Vagina (tissue), 2 donors: ENCODE measurements at places on chromosomes 16 and 17.

DNA sequence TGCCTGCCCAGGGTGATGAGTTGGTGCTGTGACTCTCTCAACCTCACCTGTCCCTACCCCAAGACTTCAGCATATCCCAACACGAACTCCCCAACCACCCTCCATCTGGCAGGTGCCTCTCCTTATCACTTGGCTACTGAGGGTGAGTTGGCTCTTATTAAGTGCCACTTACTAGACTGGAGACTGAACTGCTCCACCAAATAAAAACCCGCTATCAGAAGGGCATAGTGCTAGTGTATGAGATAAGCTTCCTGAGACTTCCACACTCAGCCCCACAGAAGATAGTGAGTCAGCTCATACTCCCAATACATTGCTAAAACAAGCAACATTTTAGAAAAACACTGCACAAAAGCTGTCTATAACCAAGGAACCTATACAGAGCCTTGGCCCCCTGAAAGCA, 16.0 kb upstream of the CCL18 start:
- DNase-seq: no peak
- H3K27me3 ChIP-seq: no peaks in the 10 kb centered on the region
- no peak overlapping the region for H3K4me3 ChIP-seq
- no peak overlapping the region for H3K27ac ChIP-seq

DNA sequence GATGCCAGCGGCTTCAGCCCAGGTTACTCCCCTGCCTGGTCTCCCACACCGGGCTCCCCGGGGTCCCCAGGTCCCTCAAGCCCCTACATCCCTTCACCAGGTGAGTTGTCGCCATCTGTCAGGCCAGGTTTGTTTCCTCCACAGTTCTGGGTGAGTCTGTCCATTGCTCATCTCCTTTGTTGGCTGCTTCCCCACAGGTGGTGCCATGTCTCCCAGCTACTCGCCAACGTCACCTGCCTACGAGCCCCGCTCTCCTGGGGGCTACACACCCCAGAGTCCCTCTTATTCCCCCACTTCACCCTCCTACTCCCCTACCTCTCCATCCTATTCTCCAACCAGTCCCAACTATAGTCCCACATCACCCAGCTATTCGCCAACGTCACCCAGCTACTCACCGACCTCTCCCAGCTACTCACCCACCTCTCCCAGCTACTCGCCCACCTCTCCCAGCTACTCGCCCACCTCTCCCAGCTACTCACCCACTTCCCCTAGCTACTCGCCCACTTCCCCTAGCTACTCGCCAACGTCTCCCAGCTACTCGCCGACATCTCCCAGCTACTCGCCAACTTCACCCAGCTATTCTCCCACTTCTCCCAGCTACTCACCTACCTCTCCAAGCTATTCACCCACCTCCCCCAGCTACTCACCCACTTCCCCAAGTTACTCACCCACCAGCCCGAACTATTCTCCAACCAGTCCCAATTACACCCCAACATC, 28.8 kb downstream of the POLR2A start:
- H3K36me3 ChIP-seq: peaks cover 2% of the 10 kb centered on the region
- no peak for DNase-seq
- H3K27me3 ChIP-seq: no peaks in the 10 kb centered on the region
- H3K4me1 ChIP-seq: peaks cover 5% of the 10 kb centered on the region

DNA sequence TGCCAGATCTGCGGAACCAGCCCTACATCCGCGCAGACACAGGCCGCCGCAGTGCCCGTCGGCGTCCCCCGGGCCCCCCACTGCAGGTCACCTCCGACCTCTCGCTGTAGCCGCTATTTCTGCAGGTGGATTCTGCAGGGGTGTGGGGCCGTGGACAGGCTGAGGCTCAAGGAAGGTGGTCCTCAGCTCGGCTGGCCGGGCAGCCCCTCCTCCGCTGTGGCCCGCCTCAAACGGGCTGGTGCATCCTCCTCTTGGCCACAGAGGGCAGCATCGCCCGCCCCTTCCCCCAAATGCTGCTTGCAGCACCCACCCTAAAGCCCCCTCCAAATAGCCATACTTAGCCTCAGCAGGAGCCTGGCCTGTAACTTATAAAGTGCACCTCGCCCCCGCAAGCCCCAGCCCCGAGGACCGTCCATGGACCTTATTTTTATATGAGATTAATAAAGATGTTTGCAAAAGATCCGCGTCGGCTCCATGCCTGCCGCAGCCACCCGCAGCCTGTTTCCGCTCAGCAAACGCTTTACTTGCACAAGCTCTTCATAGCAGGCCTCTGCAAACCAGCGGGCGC, 14.9 kb downstream of the SPATA32 start:
- H3K27ac ChIP-seq: peak overlapping the region; percentile 63
- no peaks in the 10 kb centered on the region for H3K36me3 ChIP-seq
- no peaks in the 10 kb centered on the region for H3K27me3 ChIP-seq

- H3K27ac ChIP-seq: no peak overlapping the region
- no peak for DNase-seq
- H3K27me3 ChIP-seq: no peaks in the 10 kb centered on the region
- H3K4me3 ChIP-seq: no peak overlapping the region
- H3K36me3 ChIP-seq: no peaks in the 10 kb centered on the region
These were observed 62.9 kb downstream of the SDK2 start for GRCh38 chr17:73581379-73581778.

- no peaks in the 10 kb centered on the region for H3K36me3 ChIP-seq
- H3K27me3 ChIP-seq: no peaks in the 10 kb centered on the region
- H3K4me1 ChIP-seq: peaks cover 13% of the 10 kb centered on the region
- peak overlapping the region; percentile 42 for H3K27ac ChIP-seq
- no peak overlapping the region for H3K4me3 ChIP-seq
These were observed 31.4 kb upstream of the MED9 start for GRCh38 chr17:17445296-17445924.

DNA sequence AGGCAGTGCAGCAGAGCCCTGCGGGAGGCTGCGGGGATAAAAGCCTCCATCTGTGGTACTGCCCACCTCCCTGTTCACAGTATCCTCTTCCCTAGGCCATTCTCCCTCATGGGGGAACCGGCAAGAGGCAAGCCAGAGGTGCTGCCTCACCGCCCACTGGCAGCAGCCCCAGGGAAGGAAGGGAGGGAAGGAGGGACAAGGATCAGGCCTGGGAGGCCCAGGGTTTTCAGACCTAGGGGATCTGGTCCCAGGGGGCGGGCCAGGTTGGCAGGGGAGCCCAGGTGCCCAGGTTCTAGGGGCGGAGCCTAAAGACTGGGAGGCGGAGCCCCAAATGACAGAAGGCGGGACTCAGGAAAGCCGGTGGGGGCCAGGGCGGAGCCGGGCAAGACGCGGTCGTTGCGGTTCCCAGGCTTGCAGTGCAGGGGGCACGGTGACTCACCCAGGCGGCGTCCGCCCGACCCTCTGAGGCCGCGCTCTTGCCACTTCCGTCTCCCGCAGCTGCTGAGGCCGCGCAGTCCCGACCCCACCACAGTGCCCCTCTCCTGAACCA, 3.0 kb upstream of the MTMR4 start:
- peak overlapping the region; percentile 61 for H3K4me3 ChIP-seq
- H3K4me1 ChIP-seq: peaks cover 46% of the 10 kb centered on the region
- H3K27ac ChIP-seq: peak overlapping the region; percentile 93
- H3K27me3 ChIP-seq: no peaks in the 10 kb centered on the region
- DNase-seq: no peak

- no peak overlapping the region for H3K4me3 ChIP-seq
- DNase-seq: no peak
- no peaks in the 10 kb centered on the region for H3K27me3 ChIP-seq
- H3K27ac ChIP-seq: no peak overlapping the region
- H3K4me1 ChIP-seq: no peaks in the 10 kb centered on the region
- H3K36me3 ChIP-seq: no peaks in the 10 kb centered on the region
These were observed 90.9 kb downstream of the GOSR1 start for GRCh38 chr17:30568117-30568430.

- H3K27me3 ChIP-seq: peaks cover 18% of the 10 kb centered on the region
- peaks cover 28% of the 10 kb centered on the region for H3K4me1 ChIP-seq
- peak overlapping the region; percentile 42 for H3K4me3 ChIP-seq
- peak overlapping the region; percentile 49 for H3K27ac ChIP-seq
- no peaks in the 10 kb centered on the region for H3K36me3 ChIP-seq
These were observed 396 bp upstream of the HOXB7 start for GRCh38 chr17:48611213-48611612.

GRCh38 chr17:65718601-65719000, 157.2 kb upstream of the AXIN2 start:
- no peak for DNase-seq
- no peaks in the 10 kb centered on the region for H3K27me3 ChIP-seq
- no peak overlapping the region for H3K4me3 ChIP-seq
- no peak overlapping the region for H3K27ac ChIP-seq
- H3K36me3 ChIP-seq: no peaks in the 10 kb centered on the region
- peaks cover 2% of the 10 kb centered on the region for H3K4me1 ChIP-seq

- no peaks in the 10 kb centered on the region for H3K36me3 ChIP-seq
- H3K4me1 ChIP-seq: peaks cover 28% of the 10 kb centered on the region
- DNase-seq: no peak
- H3K27ac ChIP-seq: peak overlapping the region; percentile 91
These were observed 37.6 kb downstream of the RNF112 start for GRCh38 chr17:19448341-19449268.
